ENCODE measurements at places on chromosomes 4 and X.
A peak's percentile ranks its signal among the peaks of the same experiment; 100 is the strongest.

GRCh38 chrX:20352504-20352903, 85.8 kb upstream of the RPS6KA3 start:
- no peak for DNase-seq

GRCh38 chr4:73212982-73213730, 45.4 kb downstream of the ANKRD17 start:
- DNase-seq, result no peak

- no peak for DNase-seq
Measured at GRCh38 chrX:83819304-83819703, 41.6 kb upstream of the CYLC1 start.

GRCh38 chrX:39905946-39906345, 191.8 kb downstream of the BCOR start:
- no peak for DNase-seq

- peak; percentile 7 for DNase-seq
Measured at GRCh38 chrX:131572372-131573014, 28.6 kb downstream of the OR13H1 start.

DNA sequence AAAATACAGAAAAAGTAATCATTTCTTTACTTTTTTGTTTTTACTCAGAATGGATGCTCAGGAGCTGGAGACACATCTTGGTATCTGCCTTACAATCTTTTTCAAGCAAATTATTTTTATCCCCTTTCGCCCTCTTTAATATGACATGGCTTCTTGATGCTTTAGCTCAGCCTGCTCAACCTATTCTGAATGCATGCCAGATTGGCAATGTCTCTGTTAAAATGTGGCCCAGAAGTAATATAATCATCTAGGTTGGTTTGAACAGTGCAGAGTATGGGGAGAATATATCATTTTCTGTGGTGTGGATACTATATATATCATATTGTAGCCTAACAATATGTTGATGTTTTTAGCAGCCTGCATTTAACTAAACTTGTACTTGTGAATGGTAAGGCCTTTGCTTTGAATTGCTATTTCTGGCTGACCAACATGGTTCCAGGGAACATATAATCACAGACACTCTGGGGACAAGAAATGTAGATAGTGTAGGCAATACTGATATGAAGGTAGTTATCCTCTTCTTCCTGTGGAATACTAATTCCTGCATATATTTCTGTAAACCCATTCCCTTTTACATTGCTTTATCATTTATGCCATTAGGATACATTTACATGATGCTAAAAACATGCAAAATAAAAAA, 282.7 kb downstream of the PPP3CA start:
- no peak for DNase-seq

DNA sequence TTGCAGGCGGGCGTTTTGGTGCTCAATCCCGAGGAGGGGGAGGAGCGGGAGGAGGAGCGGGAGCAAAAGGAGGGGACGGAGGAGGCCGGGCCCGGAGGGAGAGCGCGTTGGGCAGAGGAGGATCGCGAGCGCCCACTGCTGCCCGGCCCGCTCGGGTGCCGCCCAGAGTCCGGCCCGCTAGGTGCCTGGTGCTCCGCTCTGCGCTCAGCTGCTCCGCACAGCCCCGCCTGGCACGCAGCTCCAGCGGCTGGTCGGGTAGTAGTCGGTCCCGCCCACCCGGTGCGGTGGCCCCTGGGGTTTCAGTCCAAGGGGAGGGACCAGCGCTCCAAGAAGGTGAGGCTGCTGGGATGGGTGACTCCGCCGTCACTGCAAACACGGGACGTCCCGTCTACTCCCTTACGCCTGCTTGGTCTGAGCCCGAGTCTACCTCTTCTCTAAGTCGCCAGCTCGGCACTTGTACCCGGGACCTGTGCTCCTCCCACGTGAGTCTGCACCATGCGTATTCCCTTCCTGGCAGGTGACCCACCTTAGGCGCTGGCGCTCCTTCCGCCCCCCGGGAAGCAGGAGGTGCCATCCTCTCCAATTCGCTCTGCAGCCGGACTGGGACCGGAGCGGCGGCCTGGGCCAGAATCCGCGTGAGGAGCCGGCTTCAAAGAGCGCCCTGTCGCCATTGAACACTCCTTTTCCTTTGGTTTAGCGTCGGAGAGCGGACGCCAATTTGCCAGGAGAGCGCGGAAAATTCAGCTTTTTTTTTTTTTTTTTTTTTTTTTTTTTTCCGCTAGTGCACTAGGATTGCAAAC, 405 bp upstream of the HS3ST1 start:
- no peak for DNase-seq

GRCh38 chr4:152102436-152103000, 341.7 kb upstream of the GATB start:
- no peak for DNase-seq

All from A673 (cell line).